Activated CD4-positive, alpha-beta T cell treated with anti-CD3 and anti-CD28 coated beads for 1 hour (primary cell): ENCODE measurements at places on chromosomes 7 and 10.

GRCh38 chr10:99560277-99561126, 27.8 kb downstream of the NKX2-3 start:
- no peak for DNase-seq

DNA sequence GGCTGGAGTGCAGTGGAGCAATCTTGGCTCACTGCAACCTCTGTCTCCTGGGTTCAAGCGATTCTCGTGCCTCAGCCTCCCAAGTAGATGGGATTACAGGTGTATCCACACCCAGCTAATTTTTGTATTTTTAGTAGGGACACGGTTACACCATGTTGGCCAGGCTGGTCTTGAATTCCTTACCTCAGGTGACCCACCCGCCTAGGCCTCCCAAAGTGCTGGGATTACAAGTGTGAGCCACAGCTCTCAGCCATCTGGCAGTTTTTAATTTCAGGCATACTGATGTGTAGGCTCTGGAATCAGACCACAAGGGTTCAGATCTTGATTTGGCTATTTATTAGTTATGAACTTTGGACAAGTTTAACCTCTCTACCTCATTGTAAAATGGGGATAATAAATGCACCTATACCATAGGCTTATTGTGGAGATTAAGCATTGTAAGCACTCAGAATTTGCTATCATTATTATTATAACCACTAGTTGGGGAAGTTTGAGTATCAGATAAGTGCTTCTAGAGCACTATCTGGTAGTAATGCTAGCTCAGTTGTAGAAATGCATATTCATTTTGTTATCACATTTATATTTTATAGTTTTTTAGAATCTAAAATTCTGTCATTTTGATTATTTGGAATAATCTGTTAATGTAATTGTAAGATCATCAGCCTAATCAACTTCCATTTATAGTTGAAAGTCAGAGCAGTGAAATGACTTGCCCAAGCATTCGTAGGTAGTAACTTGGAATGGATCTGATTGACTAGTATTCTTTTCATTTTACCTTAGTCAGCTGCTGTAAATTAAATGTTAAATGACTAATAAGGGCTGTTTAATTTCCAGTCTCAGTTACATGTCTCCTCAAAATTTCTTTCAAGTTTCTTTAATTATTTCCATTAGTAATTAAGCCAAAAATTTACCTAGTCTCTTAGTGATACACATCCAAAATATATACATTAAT, 22.5 kb downstream of the KMT2E start:
- no peak for DNase-seq

- no peak for DNase-seq
Observed at GRCh38 chr7:102080434-102081243, 206.0 kb upstream of the SH2B2 start.

DNA sequence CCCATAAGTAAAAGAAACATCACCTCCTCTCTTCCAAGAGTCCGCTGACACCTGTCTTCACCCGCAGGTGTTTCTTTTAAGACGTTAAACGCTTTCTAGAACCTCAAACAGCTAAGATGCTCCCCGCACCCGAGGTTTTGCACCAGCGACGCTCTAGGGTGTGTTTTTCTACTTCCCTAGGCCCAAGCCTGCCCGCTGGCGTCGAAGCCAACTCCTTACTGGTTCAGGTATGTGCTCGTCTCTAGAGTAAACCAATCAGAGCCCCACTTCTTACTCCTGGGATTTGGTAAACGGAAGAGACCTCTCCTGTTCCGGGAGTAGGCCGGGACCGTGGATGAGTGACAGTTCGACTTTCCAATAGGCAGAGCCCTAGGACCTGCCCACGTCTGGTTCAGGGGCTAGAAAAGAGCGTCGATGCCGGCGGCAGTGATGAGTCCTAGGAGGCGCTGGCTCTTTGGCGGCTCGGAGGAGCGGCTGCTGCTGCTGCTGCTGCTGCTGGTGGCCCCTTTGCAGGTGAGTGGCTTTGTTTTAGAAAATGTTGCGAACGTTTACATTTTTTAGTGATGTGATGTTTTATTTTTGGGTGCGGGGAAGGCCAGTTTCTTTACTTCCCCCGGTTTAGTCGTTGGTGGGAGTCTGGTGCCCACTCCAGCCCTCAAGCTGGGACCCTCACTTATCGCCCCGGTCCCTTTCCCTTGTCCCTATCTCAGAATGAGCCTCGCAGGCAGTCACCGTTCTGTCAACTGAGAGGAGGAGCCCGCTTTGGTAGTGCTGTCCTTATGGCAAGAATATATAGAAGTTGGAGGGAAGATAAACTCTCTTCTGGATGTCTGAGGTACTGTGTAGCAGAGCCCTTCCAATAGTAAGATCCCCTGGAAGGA, at the start of gene BPGM:
Gene BPGM, plus strand, starts transcription at position 429 of the 881 bp plus-strand sequence. CDS start 14,655 bp downstream, outside the sequence.
- DNase-seq, result peak; percentile 94
